Activated CD8-positive, alpha-beta memory T cell treated with anti-CD3 and anti-CD28 coated beads, Interleukin-2, amount 10 ng/mL, durations not matched to agents 7 days and 5 days (primary cell): ENCODE measurements at places on chromosomes 1 and 21.

DNA sequence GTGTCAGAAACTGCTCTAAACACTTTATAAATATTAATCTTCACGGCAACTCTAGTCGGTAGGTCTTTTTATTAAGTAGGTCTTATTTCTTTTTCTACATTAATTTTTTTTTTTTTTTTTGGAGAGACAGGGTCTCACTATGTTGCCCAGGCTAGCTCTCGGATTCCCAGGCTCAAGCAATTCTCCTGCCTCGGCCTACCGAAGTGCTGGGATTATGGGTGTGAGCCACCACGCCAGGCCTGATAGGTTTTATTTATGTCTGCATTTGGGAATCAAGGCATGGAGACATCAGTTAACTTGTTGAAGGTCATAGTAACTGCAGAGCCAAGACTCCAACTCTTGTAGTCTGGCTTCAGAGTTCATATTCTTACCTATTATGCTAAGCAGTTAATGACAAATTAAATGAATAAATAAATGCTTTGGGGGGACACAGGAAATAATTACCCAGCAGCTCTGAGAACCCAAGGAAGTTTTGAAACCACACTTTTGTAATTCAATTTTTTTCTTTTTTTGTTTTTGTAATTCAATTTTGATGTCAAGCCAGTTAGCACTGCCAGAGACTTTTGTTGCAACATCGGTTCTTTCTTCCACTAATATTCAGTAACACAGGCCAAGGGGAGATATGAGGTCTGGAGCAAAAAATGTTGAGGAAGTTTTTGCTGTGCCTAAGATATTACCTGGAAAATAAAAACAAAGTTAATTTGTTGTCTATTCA, 9.4 kb upstream of the UAP1 start:
- peaks cover 3% of the 10 kb centered on the region for H3K4me1 ChIP-seq
- H3K27me3 ChIP-seq, result no peaks in the 10 kb centered on the region
- H3K4me3 ChIP-seq, result no peak overlapping the region

- H3K27me3 ChIP-seq, result no peaks in the 10 kb centered on the region
- H3K27ac ChIP-seq, result no peak overlapping the region
- no peak overlapping the region for H3K4me3 ChIP-seq
- no peak for DNase-seq
These were observed 813.6 kb upstream of the ADGRL2 start for GRCh38 chr1:80987106-80987505.

- H3K27me3 ChIP-seq, result no peaks in the 10 kb centered on the region
- peaks cover 19% of the 10 kb centered on the region for H3K36me3 ChIP-seq
- H3K27ac ChIP-seq, result peak overlapping the region; percentile 3
These were observed 19.5 kb downstream of the ZMYM4 start for GRCh38 chr1:35287807-35288640.

DNA sequence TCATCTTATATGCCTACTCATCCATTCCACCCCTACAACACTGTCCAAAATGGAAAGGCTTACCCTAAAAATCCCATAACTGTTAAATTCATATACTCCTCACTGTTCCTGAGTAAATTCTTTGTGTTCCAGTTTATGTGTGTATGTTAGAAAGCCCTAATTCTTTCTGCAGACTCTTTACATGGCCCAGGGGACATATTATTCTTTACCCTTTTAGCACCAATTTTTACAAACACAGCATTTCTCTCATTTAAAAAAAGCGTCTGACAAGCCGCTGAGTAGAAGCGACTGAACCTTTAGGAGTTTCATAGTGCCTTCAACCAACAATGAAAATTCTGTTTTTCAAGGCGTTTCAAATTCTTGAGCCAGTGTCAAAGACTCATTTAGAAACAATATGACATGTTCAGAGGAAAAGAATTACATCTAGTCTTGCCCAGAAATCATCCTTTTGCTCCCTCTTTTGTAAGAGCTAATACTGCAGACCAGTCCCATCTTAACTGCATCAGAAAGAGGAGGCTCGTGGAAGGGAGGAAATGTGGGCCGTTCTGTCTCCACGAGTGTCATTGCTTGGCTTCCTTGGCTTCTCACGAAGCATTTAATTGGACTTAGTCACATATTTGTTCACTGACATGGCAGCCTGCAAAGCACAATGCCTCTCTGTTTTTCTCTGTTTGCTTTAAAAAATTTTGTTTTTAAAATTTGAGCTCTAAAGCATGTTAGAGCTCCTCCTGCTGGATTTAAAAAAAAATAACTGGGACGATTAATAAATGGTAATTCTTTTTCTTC, 21.3 kb upstream of the C1orf105 start:
- peaks cover 2% of the 10 kb centered on the region for H3K27me3 ChIP-seq
- H3K4me1 ChIP-seq, result peaks cover 57% of the 10 kb centered on the region
- H3K27ac ChIP-seq, result peak overlapping the region; percentile 58
- H3K4me3 ChIP-seq, result no peak overlapping the region
- H3K36me3 ChIP-seq, result no peaks in the 10 kb centered on the region

GRCh38 chr1:210653771-210654170, 325.1 kb downstream of the HHAT start:
- peaks cover 3% of the 10 kb centered on the region for H3K27me3 ChIP-seq
- H3K36me3 ChIP-seq, result no peaks in the 10 kb centered on the region
- H3K4me1 ChIP-seq, result no peaks in the 10 kb centered on the region
- H3K27ac ChIP-seq, result no peak overlapping the region

GRCh38 chr1:58968360-58968952, 184.6 kb upstream of the JUN start:
- no peaks in the 10 kb centered on the region for H3K36me3 ChIP-seq
- H3K4me1 ChIP-seq, result peaks cover 31% of the 10 kb centered on the region
- H3K4me3 ChIP-seq, result peak overlapping the region; percentile 26

GRCh38 chr1:230429067-230429735, 3.1 kb upstream of the PGBD5 start:
- peaks cover 2% of the 10 kb centered on the region for H3K36me3 ChIP-seq
- no peak for DNase-seq
- H3K4me3 ChIP-seq, result no peak overlapping the region
- peaks cover 38% of the 10 kb centered on the region for H3K27me3 ChIP-seq
- H3K27ac ChIP-seq, result no peak overlapping the region

- no peaks in the 10 kb centered on the region for H3K36me3 ChIP-seq
- no peak overlapping the region for H3K4me3 ChIP-seq
- H3K27ac ChIP-seq, result no peak overlapping the region
- no peak for DNase-seq
- H3K4me1 ChIP-seq, result no peaks in the 10 kb centered on the region
- H3K27me3 ChIP-seq, result no peaks in the 10 kb centered on the region
These were observed 44.2 kb downstream of the ZC3H11B start for GRCh38 chr1:219568733-219569132.

DNA sequence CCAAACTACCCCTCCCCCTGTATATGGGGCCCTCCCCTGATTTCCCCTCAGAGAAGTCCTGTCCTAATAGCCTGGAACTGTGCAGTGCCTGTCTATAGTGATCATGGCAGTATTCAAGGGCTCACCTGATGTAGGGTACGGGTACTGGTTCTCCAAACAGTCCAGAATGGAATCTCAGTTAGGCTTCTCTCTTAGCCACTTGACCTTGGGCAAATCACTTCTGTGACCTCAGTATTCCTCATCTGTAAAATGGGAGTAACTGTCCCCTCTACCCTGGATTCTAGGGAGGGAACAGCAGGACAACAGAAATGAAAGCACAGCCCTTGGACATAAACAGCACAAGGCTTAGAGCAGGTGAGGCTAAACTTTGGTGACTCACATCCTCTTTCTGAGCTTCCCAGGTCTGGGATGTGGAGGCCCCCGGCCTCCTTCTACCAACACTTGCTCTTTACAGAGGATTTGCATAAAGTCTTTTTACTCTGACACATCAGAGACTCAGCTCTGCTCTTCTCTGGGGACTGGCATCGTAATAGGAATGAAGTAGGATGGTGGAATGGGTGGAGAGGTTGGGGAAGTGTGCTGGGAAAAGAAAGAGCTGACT, 20.0 kb upstream of the PDZK1IP1 start:
- DNase-seq, result no peak
- no peaks in the 10 kb centered on the region for H3K36me3 ChIP-seq
- no peak overlapping the region for H3K4me3 ChIP-seq
- H3K27me3 ChIP-seq, result peaks cover 3% of the 10 kb centered on the region
- no peak overlapping the region for H3K27ac ChIP-seq

- peaks cover 23% of the 10 kb centered on the region for H3K27me3 ChIP-seq
- no peak for DNase-seq
- no peak overlapping the region for H3K27ac ChIP-seq
These were observed 27.3 kb upstream of the ZNF496 start for GRCh38 chr1:247358920-247359319.

GRCh38 chr1:187143783-187144182, 315.0 kb downstream of the PLA2G4A start:
- H3K36me3 ChIP-seq, result peaks cover 1% of the 10 kb centered on the region
- no peak for DNase-seq
- H3K27ac ChIP-seq, result no peak overlapping the region
- H3K4me3 ChIP-seq, result no peak overlapping the region
- H3K27me3 ChIP-seq, result no peaks in the 10 kb centered on the region

- peaks cover 37% of the 10 kb centered on the region for H3K4me1 ChIP-seq
- DNase-seq, result peak; percentile 68
- no peak overlapping the region for H3K27ac ChIP-seq
- H3K36me3 ChIP-seq, result peaks cover 7% of the 10 kb centered on the region
- no peaks in the 10 kb centered on the region for H3K27me3 ChIP-seq
- no peak overlapping the region for H3K4me3 ChIP-seq
These were observed 1.1 kb upstream of the MARCKSL1 start for GRCh38 chr1:32336963-32337675.

GRCh38 chr1:84939151-84939550, 46.1 kb upstream of the LPAR3 start:
- H3K27me3 ChIP-seq, result no peaks in the 10 kb centered on the region
- no peak overlapping the region for H3K4me3 ChIP-seq
- peaks cover 9% of the 10 kb centered on the region for H3K36me3 ChIP-seq
- peaks cover 7% of the 10 kb centered on the region for H3K4me1 ChIP-seq
- H3K27ac ChIP-seq, result no peak overlapping the region
- no peak for DNase-seq

GRCh38 chr21:35231090-35231489, 182.0 kb upstream of the RUNX1 start:
- DNase-seq, result no peak
- no peak overlapping the region for H3K27ac ChIP-seq
- H3K4me1 ChIP-seq, result peaks cover 34% of the 10 kb centered on the region

DNA sequence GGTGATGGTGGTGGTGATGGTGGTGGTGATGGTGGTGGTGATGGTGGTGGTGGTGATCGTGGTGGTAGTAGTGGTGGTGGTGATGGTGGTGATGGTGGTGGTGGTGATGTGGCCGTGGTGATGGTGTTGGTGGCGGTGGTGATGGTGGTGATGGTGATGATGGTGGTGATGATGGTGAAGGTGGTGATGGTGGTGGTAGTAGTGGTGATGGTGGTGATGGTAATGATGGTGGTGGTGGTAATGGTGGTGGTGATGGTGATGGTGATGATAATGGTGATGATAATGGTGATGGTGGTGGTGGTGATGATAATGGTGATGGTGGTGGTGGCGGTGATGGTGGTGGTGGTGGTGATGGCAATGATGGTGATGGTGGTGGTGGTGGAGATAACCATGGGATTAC, 6.8 kb upstream of the COL6A2 start:
- peaks cover 6% of the 10 kb centered on the region for H3K27me3 ChIP-seq
- H3K27ac ChIP-seq, result no peak overlapping the region
- H3K4me1 ChIP-seq, result peaks cover 5% of the 10 kb centered on the region
- H3K36me3 ChIP-seq, result peaks cover 8% of the 10 kb centered on the region
- DNase-seq, result no peak

GRCh38 chr1:226002667-226003501, 3.7 kb upstream of the SDE2 start:
- no peak for DNase-seq
- peaks cover 3% of the 10 kb centered on the region for H3K36me3 ChIP-seq
- peaks cover 38% of the 10 kb centered on the region for H3K4me1 ChIP-seq
- H3K27ac ChIP-seq, result peak overlapping the region; percentile 66
- no peaks in the 10 kb centered on the region for H3K27me3 ChIP-seq

DNA sequence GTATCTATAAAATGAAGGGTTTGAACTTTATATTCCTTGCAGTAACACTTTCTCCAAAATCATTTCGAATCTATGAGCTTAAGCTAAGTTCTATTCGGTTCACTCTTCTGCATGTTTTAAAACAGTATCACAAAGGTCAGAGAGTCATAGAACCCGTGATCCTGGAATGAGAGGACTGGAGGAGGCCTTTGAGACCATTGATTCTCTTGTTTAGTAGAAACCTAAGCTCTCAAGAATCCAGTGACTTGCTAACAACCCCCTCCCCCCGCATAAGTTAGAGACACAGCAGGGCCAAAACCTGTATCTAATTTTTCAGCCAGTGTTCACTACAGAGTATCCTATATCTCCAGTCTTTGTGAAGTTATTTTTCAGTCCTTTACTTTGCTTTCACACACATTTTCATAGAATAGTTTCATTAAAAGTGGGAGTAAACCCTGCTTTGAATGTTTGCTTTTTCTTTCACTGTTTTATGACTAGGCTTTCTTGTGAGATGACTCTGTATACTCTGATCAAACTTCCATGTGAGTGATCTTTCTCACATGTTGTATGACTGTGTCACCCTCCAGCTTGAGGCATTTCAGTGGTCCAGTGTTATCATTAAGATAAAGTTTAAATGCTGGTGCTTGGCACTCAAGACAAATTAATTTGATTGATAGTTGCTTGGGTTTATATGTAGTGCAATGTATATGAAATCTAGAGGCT, 275.4 kb upstream of the SGIP1 start:
- H3K27me3 ChIP-seq, result no peaks in the 10 kb centered on the region
- no peak overlapping the region for H3K4me3 ChIP-seq
- DNase-seq, result no peak
- peaks cover 84% of the 10 kb centered on the region for H3K4me1 ChIP-seq
- peak overlapping the region; percentile 44 for H3K27ac ChIP-seq
- peaks cover 17% of the 10 kb centered on the region for H3K36me3 ChIP-seq

GRCh38 chr1:22055463-22055862, 3.0 kb downstream of the CDC42 start:
- peaks cover 41% of the 10 kb centered on the region for H3K36me3 ChIP-seq
- no peaks in the 10 kb centered on the region for H3K27me3 ChIP-seq
- no peak for DNase-seq
- H3K4me1 ChIP-seq, result peaks cover 67% of the 10 kb centered on the region

DNA sequence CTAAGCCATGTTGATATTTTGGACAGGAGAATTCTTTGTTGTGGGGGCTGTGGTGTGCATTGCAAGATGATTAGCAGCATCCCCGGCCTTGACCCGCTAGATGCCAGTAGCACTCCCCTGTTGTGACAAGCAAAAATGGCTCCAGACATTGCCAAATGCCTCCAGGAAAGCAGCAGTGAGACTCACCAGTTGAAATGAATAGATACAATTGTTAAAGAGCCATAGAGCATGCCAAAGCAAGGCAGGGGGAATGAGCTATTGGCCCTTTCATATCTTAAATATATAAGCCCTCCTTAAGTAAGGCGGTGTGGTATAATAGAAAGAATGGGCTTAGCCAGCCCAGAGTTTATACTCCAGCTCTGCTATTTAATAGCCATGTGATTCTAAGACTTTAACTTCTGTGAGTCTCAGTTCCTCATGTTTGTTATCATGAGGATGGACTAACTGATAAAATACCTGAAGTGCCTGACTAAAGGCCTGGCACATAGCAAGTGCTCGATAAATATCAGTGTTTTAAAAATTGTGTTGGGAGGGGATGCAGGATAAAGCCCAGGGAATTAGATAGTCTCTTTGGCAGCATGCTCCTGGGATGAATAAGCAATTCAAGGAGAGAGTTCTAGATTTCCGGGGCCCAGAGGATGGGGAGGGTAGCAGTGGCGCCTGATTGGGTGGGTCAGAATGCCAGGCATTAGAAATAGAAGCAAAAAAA, 21.1 kb upstream of the RGS4 start:
- no peaks in the 10 kb centered on the region for H3K4me1 ChIP-seq
- DNase-seq, result no peak
- no peaks in the 10 kb centered on the region for H3K36me3 ChIP-seq
- no peak overlapping the region for H3K4me3 ChIP-seq
- no peak overlapping the region for H3K27ac ChIP-seq
- H3K27me3 ChIP-seq, result peaks cover 5% of the 10 kb centered on the region

- peaks cover 9% of the 10 kb centered on the region for H3K4me1 ChIP-seq
- no peaks in the 10 kb centered on the region for H3K36me3 ChIP-seq
- H3K27me3 ChIP-seq, result peaks cover 42% of the 10 kb centered on the region
- H3K27ac ChIP-seq, result no peak overlapping the region
- DNase-seq, result no peak
These were observed 897 bp downstream of the EPHX4 start for GRCh38 chr1:92030656-92031107.
